ENCODE measurements at places on chromosomes 13 and 19. TPM values are rescaled to one million over a fixed set of nuclear protein-coding genes. Genes with fewer than 3 reads are reported as not detected.

DNA sequence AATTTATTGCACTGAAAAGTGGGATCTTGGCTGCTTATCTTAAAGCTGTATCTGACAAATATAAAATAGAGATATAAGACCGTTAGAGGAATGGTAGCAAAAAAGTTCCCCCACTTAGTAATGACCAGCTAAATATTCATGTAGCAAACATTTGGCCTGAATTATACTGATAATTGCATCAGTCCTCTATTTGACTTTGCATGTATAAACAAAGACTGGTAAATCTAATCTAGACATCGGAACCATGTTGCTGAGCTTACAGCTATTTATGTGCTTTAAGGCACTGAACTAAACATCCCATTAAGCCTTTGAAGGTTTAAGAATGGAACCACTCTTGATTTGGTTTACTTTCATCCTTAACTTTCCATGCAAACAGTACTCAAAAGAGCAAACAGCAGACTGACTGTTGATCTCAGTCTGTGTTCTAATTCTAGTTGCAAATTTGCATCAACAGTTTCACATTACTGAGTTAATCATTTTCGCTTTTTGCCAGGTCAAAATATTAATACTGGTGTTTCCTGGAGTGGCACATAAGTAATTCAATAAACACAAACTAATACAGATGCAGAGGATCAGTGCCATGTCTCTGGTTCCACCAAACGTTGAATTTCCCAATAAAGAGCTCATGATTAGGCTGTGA lies 203.5 kb upstream of the HTR2A start:
- no peak for DNase-seq

GRCh38 chr19:13951799-13952153 lies 533 bp upstream of the DCAF15 start:
- DNase-seq, result no peak

FPR2 gene
- 0.44 TPM for total RNA-seq

GRCh38 chr19:7678971-7679751 lies 1.5 kb upstream of the TRAPPC5 start:
- no peak for DNase-seq

GRCh38 chr13:26378116-26378515 lies 124.2 kb downstream of the CDK8 start:
- no peak for DNase-seq

TFDP1 gene
- 39.5 TPM for total RNA-seq

GRCh38 chr19:29516358-29516725 lies 9.5 kb upstream of the VSTM2B start:
- no peak for DNase-seq

- DNase-seq, result no peak
Measured at GRCh38 chr13:111981446-111982165, 85.3 kb upstream of the SOX1 start.

PPP1R37 gene
- 15.8 TPM for total RNA-seq

- DNase-seq, result no peak
Measured at GRCh38 chr19:43760941-43761340, 6.2 kb upstream of the SMG9 start.

DNA sequence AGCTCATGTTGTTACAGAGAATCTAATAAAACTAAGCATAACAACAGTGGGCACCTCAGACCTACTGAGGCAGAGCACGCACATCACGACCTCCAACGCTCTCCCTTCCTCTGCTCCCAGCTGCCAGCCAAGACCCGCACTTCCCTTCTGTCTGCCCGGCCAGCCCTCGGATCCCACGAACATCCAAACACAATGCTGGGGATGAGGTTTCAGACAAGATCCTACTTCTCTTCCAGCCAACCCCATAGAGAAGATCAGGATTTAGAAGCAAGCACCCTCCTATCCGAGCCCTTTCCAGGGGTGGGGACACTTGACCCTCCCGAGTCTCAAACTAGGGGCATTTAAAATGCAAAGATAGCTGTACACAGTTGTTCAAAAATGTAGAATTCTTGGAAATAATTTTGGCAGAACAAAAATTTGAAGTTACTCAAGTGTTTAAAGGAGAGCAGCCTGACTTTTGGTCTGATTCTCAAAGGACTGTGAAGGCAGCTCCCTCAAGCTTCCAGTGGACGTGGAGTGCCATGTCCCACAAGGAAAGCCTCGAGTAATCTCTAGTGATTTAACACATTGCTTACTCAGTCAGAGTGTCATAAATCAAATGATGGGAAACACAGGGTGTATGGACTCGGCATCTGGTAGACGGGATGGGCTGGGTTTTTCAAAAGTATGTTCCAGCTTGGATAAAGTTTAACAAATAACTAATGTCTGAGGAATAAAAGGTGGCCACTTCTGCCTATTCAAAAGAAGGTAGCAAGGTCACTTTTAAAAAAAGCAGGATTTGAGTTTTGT lies 32.8 kb downstream of the ANKRD10 start:
- no peak for DNase-seq

- DNase-seq, result no peak
Measured at GRCh38 chr13:69319656-69320055, 788.0 kb upstream of the ATXN8OS start.

DNA sequence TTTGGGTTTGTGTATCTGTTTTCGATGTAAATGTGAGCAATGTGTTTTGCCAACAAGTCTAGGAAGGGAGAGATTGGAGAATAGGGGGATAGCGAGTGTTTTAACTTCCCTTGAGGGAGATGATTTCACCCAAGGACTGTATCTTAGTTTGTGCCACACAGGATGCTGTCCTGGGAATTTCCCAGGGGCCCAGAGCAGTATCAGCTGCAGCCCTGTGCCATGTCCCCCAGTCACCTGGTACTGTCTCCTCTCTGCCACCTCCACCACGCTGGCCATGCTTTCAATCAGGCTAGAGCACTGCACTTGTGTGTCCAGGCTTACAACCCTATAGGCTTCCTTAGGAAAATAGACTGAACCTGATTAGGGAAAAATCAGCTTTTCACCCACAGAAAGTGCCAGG lies 40.1 kb upstream of the CLDN10 start:
- DNase-seq, result no peak

DNA sequence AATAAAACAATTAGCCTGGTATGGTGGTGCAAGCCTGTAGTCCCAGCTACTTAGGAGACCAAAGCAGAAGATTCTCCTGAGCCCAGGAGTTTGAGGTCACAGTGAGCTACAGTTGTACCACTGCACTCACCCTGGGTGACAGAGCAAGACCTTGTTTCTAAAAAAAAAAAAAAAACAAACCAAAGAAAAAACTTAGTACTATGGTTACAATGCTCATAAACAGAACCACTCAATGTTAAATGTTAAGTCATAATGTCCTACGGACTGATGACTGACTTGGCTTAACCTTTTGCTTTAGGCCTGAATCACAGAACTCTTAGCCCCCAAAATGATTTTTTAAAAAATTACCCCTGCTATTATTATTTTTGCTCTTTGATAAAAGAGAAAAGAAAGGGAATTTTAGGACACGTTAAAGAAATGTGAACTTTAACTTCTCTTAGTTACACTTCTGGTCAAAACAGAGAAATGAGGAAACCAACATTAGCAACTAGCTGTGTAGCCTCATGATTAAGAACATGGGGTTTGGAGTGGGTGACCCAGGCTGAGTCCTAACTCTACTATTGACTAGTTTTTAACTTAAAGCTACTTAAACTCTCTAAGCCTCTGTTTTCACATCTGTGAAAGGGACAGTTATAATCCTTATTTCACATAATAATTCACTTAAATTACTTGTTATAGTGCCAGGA lies 13.7 kb upstream of the ELF1 start:
- DNase-seq, result no peak

DNA sequence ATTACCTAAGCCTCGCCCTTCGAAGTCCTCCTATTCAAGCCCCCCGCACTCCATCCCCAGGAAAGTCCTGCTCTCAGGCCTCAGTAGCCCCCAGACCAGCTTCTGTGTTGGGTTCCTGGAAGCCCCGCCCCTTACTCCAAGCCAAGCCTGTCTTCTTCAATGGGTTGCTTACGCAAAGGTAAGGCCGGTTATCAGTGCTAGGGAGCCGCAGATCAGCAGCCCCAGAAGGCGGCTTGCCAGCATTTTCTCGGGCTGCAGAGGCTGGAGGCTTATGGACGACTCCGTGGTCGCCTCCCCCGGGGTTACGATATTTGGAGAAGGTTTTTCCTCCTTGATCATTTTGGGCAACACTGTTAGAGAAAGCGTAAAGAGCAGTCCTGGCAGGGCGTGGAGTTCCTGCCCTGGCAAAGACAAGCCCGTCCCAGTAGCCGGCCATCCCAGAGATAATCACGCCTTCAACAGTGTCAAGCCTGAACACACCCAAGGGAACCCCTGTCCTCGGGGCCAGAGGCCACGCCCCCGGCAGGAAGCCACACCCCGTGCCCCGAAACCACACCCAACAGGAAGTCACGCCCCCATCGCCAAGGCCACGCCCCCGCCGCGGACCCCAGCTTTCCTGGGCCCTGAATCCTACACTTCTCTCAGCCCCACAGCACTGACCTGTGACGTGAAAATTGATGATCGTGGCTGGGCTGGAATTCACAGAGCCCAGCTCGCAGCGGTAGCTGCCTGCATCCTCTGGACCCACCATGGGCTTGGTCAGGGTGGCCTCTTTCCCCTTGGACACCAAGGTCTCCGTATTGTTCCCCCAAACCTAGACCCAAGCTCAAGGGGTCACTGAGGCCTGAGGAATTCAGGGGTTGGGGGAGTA lies 954 bp upstream of the RASIP1 start:
- peak; percentile 73 for DNase-seq

SSC5D gene
- 4.0 TPM for total RNA-seq

DNA sequence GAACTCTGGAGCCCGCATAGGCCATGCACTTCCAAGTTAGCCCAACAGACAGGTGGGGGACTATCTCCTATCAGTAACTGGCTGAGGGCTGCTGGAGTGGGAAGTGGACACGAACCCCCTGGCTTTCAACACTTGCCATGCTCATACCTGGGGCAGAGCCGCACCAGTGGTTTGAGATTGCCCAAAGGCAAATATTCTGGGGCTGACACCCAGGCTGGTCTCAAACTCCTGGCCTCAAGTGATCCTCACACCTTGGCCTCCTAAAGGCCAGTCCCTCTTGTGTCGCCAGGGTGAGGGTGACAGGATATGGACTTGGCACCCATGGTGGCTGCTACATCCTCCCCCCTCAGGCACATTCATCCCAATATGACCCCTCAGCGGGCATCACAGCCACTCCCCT lies 13.1 kb downstream of the NFKBID start:
- no peak for DNase-seq

GRCh38 chr19:17733127-17733526 lies 13.8 kb downstream of the MAP1S start:
- DNase-seq, result no peak

DNA sequence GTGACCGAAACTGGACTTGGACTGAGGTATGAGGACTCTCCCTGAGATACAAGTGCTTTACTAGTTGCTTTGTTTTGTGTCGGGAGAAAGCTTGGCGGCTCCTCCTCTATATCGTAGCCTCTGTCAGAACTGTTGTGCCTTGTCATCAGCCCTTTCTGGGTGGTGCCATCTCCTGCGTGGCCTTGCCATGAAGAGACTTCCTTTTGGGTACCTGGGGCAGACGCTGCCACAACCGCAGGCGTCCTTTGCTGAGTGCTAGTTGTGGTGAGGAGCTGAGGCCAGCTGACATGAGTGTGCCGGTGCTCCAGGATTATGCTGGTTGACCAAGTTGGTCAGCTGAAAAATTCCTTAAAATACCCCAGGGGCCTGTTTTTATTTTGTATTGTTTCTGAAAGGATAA lies 124.5 kb downstream of the AKAP11 start:
- DNase-seq, result no peak

PHF11 gene
- total RNA-seq, result 16.6 TPM

ZNF382 gene
- total RNA-seq, result 19.7 TPM

- DNase-seq, result no peak
Measured at GRCh38 chr13:49874430-49874829, 61.7 kb downstream of the SPRYD7 start.

DNA sequence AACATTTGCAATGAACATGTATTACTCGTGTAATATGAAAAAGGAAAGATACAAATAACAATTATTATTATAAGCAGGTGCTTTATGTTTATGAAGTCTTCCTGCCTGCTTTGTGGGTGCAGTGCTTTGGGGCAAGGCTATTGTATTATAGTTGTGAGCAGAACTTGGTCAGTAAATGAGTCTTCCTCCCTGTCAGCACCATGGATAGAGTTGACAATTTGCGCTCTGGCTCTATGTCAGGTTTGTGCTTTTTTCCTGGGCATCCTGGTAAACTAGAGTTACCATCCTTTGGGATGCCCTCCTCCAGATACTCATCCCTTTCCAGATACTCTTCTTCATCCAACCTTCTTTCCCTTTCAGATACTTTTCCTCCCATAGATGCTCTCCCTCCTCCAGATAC lies 19.6 kb downstream of the ERICH6B start:
- no peak for DNase-seq

- DNase-seq, result peak; percentile 50
Measured at GRCh38 chr19:44607049-44607448, 6.3 kb upstream of the IGSF23 start.

GRCh38 chr13:89375839-89376238 lies 1704.7 kb downstream of the SLITRK5 start:
- DNase-seq, result peak; percentile 9

CGB1 gene
- not detected for total RNA-seq

- DNase-seq, result peak; percentile 57
Measured at GRCh38 chr13:49292742-49293486, 45.2 kb downstream of the CDADC1 start.

DNA sequence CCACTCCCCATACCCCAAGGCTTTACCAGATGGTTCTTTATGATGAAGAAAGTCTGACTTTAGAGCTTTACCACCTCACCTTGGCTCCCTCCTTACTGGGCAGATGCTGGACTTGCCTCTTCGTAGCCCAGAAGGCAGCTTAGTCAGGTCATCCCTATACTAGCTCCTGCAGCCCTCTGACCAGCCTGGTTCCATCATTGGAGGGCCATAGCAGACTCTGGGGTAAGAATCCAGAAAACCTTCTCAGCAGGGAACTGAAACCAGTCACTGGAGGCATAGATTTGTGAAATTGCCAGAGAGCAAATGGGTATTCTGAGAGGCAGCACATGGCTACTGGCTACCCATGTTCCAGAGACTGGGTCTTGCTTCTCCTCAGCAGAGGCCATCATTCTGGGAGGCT lies 21.8 kb upstream of the ZNF492 start:
- DNase-seq, result no peak

Measured in heart right ventricle (tissue), 16 donors.